ENCODE measurements at places on chromosomes 7 and 10. TPM values are rescaled to one million over a fixed set of nuclear protein-coding genes. Genes with fewer than 3 reads are reported as not detected.

CDNF gene
- 7.4 TPM for total RNA-seq

GARIN1A gene
- total RNA-seq, result 1.5 TPM

MARCHF5 gene
- total RNA-seq, result 18.9 TPM

CCDC126 gene
- 18.7 TPM for total RNA-seq

DNA sequence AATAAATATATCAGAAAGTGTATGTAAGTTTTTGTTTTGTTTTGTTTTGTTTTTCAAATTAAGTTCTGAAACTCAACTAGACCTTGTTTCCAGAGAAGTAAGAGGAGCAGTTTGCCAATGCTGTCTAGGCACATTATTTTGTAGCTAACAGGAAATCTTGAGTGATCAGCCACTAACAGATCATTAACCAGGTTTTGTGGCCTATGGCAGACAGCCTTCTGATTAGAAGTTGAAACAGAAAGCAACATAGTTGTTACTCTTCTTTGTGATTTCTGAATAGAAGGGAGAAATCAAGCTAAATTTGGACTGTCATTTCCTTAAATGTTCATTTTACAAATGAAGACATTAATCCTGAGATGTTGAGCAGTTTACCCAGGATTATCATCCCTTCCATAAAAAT lies 142.6 kb downstream of the PLXDC2 start:
- DNase-seq, result no peak

DNA sequence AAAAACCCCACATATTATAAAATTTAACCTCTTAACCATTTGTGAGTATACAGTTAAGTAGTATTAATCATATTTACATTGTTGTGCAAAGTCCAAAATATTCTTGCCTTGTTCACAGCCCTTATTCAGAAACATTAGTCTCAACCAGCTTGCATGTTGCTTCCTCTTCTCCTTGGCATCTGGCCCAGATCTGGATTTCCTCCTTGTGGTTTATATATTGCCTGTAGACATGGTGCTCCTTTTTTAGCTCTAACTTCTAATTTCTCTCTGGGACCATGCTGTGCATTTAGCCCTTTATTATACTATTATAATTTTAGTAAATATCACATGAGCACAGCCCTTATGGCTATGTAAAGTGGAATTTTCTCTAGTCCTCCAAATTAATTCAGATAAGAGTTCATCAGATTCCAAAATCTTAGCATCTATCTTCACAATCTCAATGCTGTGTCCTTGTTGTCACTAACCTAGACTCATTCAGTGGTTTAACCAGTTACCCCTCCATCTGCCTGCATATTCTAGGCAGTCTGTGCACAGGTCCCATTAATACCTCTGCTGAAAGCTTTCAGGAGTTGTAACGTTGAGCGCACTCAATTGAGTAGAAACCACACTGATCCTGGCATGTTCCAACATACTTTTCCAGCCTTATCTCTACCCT lies 7.9 kb downstream of the CPED1 start:
- no peak for DNase-seq

- no peak for DNase-seq
Observed at GRCh38 chr10:114624951-114625780, 32.9 kb downstream of the ABLIM1 start.

Data from vagina (tissue), 2 donors.